Mucosa of descending colon (tissue), 3 donors: ENCODE measurements at places on chromosomes 2 and 18.

DNA sequence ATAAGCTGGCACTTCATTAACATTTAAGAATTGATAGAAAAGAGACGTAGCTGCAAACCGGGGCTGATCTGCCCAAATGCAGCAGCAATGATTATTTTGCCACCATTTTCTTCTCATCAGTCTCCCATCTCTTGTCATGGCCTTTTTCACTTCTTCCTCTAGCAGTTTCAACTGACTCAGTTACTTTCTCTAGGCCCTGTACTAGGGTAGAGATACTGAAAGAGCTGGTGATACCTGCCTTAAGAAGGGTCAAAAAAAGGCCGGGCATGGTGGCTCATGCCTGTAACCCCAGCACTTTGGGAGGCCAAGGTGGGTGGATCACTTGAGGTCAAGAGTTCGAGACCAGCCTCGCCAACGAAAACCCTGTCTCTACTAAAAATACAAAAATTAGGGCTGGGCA, 127.4 kb downstream of the LTBP1 start:
- DNase-seq = no peak

GRCh38 chr2:85472261-85472660, 53.7 kb downstream of the SH2D6 start:
- no peak for DNase-seq

DNA sequence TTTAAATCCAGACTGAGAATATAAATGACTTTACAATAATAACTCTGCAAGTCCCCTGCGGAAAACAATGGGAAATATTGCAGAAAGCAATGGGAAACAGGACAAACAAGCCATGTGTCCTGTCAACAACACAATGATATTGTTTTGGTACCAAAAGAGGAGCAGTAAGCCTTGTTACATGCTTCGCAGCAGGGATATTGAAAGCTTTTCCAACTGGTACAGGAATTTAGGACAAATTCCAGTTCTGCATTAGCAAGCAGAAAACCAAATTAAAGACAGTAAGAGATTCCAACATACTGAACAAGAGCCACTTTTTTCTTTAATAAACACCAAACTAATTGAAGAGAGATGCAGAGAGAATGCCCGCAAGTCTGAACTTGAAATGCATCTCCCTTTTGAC, 30.0 kb downstream of the FRZB start:
- DNase-seq = no peak

DNA sequence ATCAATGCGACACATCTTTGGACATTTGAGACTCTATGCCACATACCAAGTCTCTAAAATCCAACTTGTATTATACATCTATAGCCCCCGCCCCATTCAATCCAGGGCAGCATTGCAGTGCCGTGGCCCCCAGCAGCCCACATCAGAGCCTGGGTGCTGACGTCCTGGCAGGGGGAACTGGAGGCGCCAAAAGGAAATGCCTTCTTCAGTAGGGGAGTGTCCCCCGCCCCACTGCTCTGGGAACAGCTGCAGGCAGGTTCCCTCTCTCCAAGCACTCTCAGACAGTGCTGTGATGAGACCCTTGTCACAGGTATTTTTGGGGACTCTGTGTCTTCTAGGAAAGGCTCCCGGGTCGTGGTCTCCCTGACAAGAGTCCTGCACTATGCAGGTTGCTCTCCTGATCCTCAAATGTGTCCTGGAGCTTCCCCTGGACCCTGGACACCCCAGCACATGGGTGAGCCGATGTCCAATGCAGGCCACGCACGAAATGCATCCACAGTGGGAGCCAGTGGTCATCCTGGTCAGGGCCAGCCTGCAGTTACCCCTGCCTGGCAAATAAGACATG, 188.7 kb downstream of the RTP5 start:
- no peak for DNase-seq

GRCh38 chr2:3557639-3558204, 411 bp downstream of the RNASEH1 start:
- DNase-seq = no peak

DNA sequence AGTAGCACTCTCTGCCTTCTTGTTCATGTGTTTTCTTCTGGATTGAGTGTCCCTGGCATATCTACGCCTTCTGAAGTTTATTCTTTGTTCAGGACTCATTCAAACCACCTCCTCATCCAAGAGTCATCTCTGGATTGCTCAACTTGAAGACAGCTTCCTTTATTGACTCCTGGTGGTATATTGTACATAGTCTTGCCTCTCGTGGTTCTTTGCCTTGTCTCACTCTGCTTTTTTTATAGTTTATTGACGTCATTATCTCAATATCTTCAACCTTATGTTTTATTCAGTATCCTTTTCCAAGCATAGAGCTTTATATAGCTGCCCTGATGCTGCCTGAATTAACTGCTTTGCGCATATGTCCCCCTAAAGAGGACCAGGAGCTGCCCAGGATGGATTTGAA, 161.7 kb downstream of the INSIG2 start:
- no peak for DNase-seq

DNA sequence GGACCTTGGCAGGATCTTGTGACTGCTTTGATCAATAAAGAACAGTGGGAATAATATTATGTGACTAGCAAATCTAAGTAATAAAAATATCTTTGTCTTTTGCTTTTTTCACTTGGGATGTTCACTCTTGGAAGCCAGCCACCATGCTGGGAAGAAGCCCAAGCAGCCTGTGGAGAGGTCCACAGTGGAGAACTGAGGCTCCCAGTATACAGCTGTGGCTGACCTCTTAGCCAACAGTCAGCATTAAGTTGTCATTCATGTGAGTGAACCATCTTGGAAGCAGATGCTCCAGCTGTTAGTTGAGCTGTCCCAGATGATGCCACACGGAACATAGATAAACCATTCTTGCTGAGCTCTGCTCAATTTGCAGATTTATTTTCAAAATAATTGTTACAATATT, 160.0 kb downstream of the OSR1 start:
- no peak for DNase-seq

GRCh38 chr2:65630643-65631042, 198.2 kb upstream of the SPRED2 start:
- no peak for DNase-seq

- DNase-seq = no peak
These were observed 140.7 kb downstream of the TTC27 start for GRCh38 chr2:32768387-32769174.

- DNase-seq = no peak
These were observed 64.6 kb downstream of the CD226 start for GRCh38 chr18:69882965-69883668.

- no peak for DNase-seq
These were observed 23.3 kb downstream of the SPTBN1 start for GRCh38 chr2:54479424-54479823.

- DNase-seq = no peak
These were observed 3.6 kb upstream of the PTPN18 start for GRCh38 chr2:130352237-130352636.

GRCh38 chr2:103135679-103136078, 373.8 kb downstream of the TMEM182 start:
- no peak for DNase-seq
